Caco-2 (cell line): ENCODE measurements at places on chromosomes 4 and X. TPM values are rescaled to one million over a fixed set of nuclear protein-coding genes. Genes with fewer than 3 reads are reported as not detected.
A peak's percentile ranks its signal among the peaks of the same experiment; 100 is the strongest.

GRCh38 chrX:65581661-65582339 is 47.2 kb upstream of the LAS1L start:
- H3K27ac ChIP-seq: no peak overlapping the region
- no peaks in the 10 kb centered on the region for H3K4me1 ChIP-seq
- no peaks in the 10 kb centered on the region for H3K36me3 ChIP-seq
- peak; percentile 50 for DNase-seq

DNA sequence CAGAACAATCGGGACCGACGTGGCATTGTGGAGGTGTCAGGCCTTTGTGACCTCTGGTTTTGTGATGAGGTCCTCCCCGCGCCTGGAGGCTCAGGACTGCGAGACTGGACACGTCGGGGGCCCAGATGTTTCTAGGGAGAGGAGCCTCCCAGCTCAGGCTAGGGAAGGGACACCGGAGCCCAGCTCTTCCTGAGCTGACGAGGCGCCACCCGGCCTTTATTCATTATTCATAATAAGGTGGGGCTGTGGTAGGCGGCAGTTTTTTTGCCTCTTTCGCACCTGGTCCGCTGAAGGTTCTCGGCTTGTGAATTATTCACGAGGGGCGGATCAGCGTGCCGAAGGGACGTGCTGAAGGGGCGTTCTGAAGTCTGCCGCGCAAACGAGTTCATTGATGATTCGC is 2.3 kb upstream of the UBA1 start:
- peak overlapping the region; percentile 68 for H3K4me3 ChIP-seq
- DNase-seq: peak; percentile 27
- H3K4me1 ChIP-seq: 0 out of 2 replicates have a peak, but pooled peaks cover 3% of the 10 kb centered on the region
- no peaks in the 10 kb centered on the region for H3K27me3 ChIP-seq
- peak overlapping the region; percentile 92 for H3K27ac ChIP-seq

- H3K27ac ChIP-seq: no peak overlapping the region
Measured at GRCh38 chr4:21013501-21013900, 313.2 kb downstream of the PACRGL start.

DNA sequence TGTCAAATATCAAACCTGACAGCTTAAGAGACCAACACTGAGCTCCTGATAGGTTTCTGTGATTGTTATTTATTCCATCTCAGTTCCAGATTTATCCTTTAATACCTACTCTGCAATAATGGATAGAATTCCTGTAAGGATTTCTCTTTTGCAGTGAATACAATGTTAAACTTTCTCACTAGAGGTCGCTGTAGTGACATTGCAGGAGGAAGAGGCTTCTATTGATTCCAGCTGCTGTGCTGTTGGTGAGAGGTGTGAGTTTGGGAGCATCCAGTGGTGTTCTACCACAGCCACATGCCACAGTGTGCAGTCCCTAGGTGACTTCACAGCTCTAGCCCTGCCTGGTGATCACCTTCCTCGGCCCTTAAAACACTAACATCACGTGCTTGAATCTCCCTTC is 34.6 kb upstream of the DCAF8L2 start:
- H3K27ac ChIP-seq: no peak overlapping the region
- no peaks in the 10 kb centered on the region for H3K36me3 ChIP-seq
- H3K4me1 ChIP-seq: no peaks in the 10 kb centered on the region
- DNase-seq: peak; percentile 35
- H3K4me3 ChIP-seq: no peak overlapping the region

DNA sequence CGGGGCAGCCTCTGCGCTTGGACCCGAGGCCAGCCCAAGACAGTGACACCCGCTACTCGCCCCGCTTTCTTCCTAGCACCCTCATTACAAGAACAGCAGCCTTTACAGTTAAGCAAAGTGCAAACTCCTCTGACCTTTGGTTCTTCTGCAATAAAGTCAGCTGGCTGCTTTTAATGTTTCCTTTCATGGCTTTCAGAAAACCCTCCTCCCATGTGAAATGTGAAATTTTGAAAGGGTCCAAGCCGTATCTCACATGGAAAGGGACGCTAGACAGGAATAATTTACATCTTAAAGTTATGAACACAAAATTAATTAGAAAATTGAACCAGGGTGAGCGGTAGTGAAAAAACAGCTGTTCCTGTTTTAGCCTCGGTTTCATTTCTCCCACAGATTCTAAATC is 520.1 kb upstream of the FRG1 start:
- no peaks in the 10 kb centered on the region for H3K27me3 ChIP-seq
- H3K27ac ChIP-seq: no peak overlapping the region
- DNase-seq: no peak
- no peaks in the 10 kb centered on the region for H3K36me3 ChIP-seq
- no peak overlapping the region for H3K4me3 ChIP-seq

PNPLA4 gene
- 13.5 and 14.4 TPM in 2 replicates for total RNA-seq

FAAH2 gene
- total RNA-seq: 7.7 and 7.8 TPM in 2 replicates

IL2 gene
- not detected in 2 replicates for total RNA-seq

ADH1A gene
- total RNA-seq: not detected in 2 replicates

VSIG1 gene
- total RNA-seq: not detected in 2 replicates
